ENCODE measurements at places on chromosomes 11 and 22.

DNA sequence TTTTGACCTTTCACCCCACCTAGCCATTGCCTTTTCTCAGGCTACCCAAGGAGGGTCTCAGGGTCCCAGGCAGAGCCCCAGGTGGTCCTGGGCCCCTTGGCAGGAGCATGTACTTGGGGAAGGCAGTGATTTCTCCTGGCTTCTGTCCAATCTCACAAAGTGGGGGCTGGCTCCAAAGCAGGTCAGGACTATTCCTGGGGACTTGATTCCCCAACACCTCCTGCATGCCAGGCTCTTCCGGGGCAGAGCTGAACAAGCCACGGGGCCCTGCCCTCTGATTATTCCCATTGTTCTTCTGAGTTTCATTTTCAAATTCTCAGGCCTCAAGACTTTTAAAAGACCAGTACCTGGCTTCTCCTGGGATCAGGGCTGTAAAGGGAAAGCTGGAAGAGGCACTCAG is 1.5 kb upstream of the TCF20 start:
- DNase-seq = no peak
- H3K4me3 ChIP-seq = no peak overlapping the region

GRCh38 chr11:112057170-112057569 is 16.6 kb downstream of the PIH1D2 start:
- H3K27ac ChIP-seq = no peak overlapping the region
- no peaks in the 10 kb centered on the region for H3K27me3 ChIP-seq
- no peaks in the 10 kb centered on the region for H3K4me1 ChIP-seq
- DNase-seq = no peak
- H3K4me3 ChIP-seq = no peak overlapping the region
- H3K36me3 ChIP-seq = no peaks in the 10 kb centered on the region

DNA sequence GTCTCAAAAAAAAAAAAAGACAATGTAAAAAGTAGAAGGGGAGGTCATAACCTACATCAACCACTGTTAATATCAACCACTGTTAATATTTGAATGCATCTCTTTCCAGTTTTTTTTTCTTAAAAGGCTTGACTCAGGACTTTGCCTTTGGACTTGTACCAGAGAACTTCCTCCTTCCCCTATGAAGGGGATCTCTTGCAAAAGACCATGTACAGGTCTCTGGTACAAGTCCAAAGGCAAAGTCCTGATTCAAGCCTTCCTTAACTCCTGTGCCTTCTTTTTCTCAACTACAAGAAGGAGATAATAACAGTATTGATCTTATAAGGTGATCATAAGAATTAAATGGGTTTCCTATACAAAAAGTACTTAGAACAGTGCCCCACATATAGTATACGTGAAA is 563.5 kb downstream of the BUD13 start:
- H3K27ac ChIP-seq = no peak overlapping the region
- H3K4me1 ChIP-seq = no peaks in the 10 kb centered on the region
- no peak overlapping the region for H3K4me3 ChIP-seq
- H3K36me3 ChIP-seq = no peaks in the 10 kb centered on the region

DNA sequence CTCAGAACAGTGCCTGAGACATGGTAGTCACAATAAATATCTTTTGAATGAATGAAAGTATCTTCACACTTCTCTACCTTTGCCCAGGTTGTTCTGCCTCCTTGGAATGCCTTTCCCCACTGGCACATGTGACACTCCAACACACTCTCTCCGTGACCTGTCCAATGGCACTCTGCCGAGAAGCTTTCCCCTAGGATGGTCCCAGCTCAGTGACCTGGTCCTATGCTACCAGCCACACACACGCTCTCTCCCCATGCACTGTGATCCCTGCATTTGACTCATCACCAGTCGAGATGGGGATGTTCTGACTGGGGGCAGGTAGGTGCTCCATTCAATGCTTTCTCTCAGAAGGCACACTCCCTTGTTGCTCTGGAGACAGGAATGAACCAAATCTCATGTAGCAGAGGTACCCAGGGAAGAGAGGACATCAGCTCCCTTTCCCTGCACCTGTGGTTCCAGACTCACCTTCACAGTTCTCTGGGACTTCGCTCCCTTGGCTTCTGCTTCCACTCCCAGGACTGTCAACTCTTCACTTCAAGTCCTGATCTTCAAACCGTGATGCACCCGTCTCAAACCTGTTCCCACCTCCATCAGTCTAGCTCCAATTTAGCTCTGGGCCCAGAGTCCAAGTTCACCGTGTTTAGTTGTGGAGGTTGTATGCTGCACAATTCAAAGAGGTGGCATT is 30.7 kb upstream of the LMO1 start:
- no peaks in the 10 kb centered on the region for H3K27me3 ChIP-seq
- no peaks in the 10 kb centered on the region for H3K4me1 ChIP-seq
- no peak overlapping the region for H3K4me3 ChIP-seq
- H3K27ac ChIP-seq = no peak overlapping the region
- DNase-seq = no peak

- peaks cover 22% of the 10 kb centered on the region for H3K36me3 ChIP-seq
- no peaks in the 10 kb centered on the region for H3K27me3 ChIP-seq
- H3K4me3 ChIP-seq = no peak overlapping the region
- no peak for DNase-seq
These were observed 15.2 kb downstream of the SERPINH1 start for GRCh38 chr11:75577207-75577606.

DNA sequence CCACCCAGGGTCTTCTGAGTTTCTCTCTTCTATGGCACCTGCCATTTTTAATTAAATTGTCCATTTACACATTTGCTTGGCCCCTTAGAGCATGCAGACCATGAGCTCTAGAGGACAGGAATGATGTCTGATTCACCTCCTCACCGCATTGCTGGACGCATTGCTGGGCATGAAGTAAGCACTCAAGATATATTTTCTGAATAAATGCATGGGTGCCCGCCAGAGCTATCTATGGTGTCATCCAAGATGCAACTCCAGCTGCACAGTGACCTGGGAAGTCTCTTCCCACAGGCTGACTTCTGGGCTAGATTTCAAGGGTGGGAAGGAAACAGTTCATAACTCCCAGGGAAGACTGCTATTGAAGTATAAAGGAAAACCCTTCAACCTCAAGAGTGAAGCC is 66.6 kb upstream of the ASPHD2 start:
- H3K4me3 ChIP-seq = no peak overlapping the region
- H3K27me3 ChIP-seq = peaks cover 53% of the 10 kb centered on the region
- DNase-seq = no peak
- H3K27ac ChIP-seq = no peak overlapping the region

DNA sequence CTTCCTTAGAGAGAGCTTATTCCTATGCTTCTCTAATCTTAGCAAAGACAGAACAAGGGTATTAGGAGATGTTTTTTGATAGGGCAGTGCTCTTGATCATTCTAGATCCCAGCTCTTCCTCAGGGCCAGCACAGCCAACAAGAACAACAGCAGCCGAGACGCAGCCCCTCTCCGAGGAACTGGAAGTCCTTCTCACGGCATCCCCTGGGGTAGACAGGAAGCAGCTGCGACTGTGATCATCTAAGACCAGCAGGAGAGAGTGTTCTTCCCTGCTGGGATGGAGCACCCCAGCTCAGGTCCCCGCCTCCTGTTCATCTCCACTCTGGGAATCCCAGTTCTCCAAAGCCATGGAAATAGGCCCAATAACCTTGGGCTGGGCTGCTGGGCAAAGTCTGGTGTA is 29.6 kb downstream of the IRAG1 start:
- no peak overlapping the region for H3K4me3 ChIP-seq
- H3K4me1 ChIP-seq = peaks cover 77% of the 10 kb centered on the region

DNA sequence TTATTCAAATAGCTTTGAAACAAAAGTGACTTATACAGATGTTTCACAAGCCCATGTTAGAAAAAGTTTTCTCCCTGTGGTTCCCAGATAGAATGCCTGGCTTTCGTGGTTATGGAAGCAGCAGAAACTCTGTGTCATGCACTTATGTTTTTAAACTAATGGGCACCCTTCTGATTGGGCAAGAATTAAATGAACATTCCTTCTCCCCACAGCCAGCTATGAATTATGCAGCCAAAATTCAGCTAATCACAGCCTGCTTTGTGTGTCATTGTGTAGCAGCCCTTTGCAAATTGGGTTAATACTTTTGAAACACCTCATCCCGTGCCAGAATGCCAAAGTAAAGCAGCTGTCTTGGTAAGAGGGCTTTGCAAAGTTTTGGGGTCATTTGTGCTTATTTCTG is 46.9 kb downstream of the PANX1 start:
- no peak overlapping the region for H3K4me3 ChIP-seq
- no peaks in the 10 kb centered on the region for H3K27me3 ChIP-seq
- H3K4me1 ChIP-seq = no peaks in the 10 kb centered on the region
- DNase-seq = no peak

DNA sequence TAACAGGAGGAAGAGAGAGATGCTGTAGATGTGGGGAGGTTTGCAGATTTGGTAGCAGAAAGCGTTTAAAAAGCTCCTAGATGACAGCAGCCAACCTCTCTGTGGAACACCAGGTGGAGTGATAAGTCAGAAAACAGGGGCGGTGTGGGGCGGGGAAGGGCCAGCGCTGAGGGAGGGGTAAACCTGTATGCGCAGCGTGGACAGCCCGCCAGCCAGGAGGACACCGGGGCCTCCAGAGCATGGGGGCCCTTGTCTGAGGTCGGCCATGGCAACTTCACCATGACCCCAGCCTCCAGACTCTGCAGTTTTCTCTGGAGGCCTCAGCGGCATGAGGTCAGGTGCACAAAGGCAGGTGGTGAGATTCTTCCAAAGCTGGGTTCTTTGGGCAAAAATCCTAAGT is 423.7 kb downstream of the BRD1 start:
- no peaks in the 10 kb centered on the region for H3K36me3 ChIP-seq
- no peak overlapping the region for H3K4me3 ChIP-seq
- no peak for DNase-seq
- H3K27me3 ChIP-seq = no peaks in the 10 kb centered on the region
- H3K27ac ChIP-seq = no peak overlapping the region
- no peaks in the 10 kb centered on the region for H3K4me1 ChIP-seq

GRCh38 chr11:32426819-32427615 is 8.3 kb downstream of the WT1 start:
- H3K36me3 ChIP-seq = no peaks in the 10 kb centered on the region

DNA sequence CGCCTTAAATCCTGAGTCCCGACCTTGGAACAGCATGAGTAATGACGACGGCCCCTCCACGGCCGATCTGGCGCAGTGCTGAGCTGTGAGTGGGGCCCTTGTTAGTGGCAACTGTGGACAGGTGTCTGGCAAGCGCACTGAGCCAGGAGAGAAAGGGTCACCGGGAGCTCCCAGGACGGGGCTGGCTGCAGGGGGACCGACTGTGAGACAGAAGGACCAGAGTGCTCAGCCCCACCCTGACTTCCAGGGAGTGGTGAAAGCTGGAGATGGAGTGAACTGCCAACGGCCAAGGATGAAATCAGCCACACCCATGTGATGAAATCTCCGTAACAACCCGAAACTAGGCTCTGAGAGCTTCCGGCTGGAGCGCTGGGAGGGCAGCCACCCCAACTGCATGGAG is 228.6 kb downstream of the BRD1 start:
- H3K4me3 ChIP-seq = no peak overlapping the region
- H3K4me1 ChIP-seq = no peaks in the 10 kb centered on the region
- H3K36me3 ChIP-seq = no peaks in the 10 kb centered on the region
- H3K27me3 ChIP-seq = no peaks in the 10 kb centered on the region
- no peak overlapping the region for H3K27ac ChIP-seq
- DNase-seq = no peak

DNA sequence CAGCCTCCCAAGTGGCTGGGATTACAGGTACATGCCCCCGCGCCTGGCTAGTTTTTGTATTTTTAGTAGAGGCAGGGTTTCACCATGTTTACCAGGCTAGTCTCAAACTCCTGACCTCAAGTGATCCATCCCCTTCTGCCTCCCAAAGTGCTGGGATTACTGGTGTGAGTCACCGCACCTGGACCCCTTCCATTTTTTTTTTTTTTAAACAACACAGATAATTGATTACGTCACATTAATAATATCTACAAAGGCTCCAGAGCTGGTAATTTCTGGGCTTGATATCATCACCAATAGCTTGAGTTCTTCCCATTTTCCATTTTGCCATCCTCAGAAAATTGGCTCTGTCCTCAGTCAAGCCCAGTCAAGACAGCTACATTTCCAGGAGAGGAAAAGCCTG is 7.2 kb downstream of the TTLL1 start:
- H3K4me3 ChIP-seq = no peak overlapping the region
- no peak for DNase-seq
- H3K27me3 ChIP-seq = no peaks in the 10 kb centered on the region
- H3K36me3 ChIP-seq = no peaks in the 10 kb centered on the region
- no peak overlapping the region for H3K27ac ChIP-seq
- H3K4me1 ChIP-seq = peaks cover 38% of the 10 kb centered on the region

DNA sequence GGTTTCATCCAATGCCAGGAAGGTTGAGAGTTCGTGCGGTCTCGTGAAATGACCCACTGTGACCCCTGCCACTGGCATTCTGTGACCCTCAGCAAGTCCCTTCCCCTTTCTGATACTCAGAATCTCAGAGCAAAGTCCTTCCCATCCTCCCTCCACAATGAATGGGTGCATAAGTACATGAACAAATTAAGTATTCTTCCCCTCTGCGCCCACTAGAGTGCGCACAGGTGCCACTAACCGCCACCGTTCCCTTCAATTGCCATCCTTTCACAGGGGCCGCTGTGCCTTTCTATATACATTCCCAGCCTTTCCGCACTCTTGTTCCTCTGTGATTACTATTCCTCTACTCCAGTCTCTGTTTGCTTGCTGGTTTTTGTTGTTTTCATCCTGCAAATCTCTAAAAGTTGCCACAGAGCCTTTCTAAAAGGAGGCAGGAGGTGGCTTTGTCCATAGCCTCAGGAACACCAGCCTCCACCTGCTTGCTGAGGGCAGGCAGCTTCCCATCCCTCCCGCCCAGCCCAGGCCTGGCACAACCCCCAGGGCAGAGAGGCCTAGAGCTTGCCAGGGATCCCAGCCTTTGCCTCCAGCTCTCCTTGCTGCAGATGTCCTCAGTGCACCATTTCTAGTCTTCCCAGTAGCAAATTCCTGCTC is 6.7 kb upstream of the AP1B1 start:
- H3K27ac ChIP-seq = no peak overlapping the region
- H3K36me3 ChIP-seq = no peaks in the 10 kb centered on the region
- peaks cover 5% of the 10 kb centered on the region for H3K4me1 ChIP-seq
- DNase-seq = no peak

DNA sequence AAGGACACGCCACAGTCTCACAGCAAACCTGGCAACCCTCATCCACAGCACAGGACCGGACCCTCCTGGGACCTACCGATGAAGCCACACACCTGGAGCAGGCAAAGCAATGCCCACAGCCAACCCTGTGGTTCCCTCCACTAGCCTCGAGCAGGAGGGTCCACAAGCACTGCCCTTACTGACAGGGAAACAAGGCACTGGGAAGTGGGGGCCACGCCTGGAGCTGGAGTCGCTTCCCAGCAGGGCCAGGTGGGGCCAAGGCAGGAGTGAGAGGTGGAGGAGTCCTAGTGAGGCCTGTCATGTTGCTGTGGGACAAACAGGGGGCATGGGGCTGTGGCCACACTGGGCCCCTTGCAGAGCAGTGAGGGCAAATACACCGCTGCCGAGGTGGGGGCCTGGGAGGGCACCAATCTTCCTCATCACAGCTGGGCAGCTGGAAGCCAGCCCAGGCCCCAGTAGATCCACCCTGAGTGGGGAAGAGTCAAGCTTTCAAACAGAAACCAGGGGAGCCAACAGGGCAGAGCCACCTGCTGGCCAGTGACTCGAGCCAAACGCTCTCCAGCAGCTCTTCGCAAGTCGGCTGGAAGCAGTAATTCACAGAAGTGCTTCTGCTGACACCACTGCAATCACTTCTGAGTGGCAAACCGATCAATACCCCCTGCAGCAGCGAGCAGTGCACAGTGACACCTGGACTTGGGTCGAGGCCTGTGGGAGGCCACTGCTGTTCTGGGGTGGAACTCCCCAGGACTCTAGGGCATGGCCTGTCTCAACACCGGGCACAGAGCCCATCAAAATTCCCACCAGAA is 13.7 kb downstream of the SULT4A1 start:
- H3K4me1 ChIP-seq = no peaks in the 10 kb centered on the region
- no peak overlapping the region for H3K4me3 ChIP-seq
- H3K27ac ChIP-seq = no peak overlapping the region
- no peaks in the 10 kb centered on the region for H3K36me3 ChIP-seq

Measured in esophagus squamous epithelium (tissue), 5 donors.